ENCODE measurements at places on chromosomes 4 and X.
A peak's percentile ranks its signal among the peaks of the same experiment; 100 is the strongest.

DNA sequence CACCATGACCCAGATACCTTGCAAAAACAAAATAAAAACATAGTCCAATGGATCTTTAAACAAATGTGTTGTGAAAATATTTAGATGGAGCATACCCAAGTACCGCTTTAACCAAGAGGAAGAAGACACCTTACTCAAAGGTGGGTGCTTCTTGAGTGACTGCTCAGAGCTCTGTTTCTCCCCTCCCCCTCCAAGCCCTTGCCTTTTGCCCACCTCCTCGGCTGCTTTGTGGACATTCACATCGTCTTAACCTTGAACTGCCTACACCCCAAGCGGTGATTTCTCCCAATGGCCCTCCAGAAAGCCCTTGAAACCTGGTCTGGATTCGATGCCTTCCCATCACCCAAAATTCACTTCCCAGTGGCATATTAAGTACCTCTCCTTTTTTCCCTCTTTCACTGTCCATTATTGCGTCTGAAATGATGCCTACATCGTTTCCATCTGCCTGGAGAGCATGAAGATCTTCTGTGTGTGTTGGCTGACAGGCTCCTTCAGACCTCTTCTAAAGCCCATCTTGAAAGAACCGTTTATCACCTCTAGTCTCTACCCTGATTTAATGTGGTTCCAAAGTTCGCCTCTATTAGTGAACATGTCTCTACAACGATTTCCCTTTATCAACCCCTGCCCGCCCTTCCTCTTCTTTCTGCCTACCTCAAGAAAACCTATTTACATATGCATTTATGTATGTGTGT lies 968 bp downstream of the GPRIN3 start:
- peak; percentile 50 for DNase-seq

DNA sequence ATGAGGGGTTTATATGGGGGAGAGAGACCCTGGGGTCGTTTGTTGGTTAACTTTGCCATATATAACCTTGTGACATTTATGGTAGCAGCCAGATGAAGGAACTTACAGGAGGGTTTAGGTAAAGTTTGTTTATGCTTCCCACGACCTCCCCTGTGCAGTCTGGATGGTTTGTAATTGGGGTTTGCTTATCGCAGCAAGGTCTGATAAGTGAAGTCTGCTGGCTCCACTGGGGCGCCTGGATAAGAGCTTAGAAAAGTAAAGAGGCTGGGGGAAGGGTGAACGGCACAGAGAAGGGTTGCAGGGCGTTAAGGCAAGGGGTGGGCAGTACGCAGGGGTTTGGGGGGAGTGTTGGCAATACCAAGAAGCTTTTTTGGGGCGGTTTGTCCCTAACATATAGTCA lies 98.7 kb downstream of the KDM6A start:
- DNase-seq = no peak

- no peak for DNase-seq
Measured at GRCh38 chrX:77628294-77629025, 157.6 kb downstream of the ATRX start.

GRCh38 chr4:41256131-41256739 lies 493 bp upstream of the UCHL1 start:
- no peak for DNase-seq

- no peak for DNase-seq
Measured at GRCh38 chrX:39618178-39618577, 479.6 kb downstream of the BCOR start.

DNA sequence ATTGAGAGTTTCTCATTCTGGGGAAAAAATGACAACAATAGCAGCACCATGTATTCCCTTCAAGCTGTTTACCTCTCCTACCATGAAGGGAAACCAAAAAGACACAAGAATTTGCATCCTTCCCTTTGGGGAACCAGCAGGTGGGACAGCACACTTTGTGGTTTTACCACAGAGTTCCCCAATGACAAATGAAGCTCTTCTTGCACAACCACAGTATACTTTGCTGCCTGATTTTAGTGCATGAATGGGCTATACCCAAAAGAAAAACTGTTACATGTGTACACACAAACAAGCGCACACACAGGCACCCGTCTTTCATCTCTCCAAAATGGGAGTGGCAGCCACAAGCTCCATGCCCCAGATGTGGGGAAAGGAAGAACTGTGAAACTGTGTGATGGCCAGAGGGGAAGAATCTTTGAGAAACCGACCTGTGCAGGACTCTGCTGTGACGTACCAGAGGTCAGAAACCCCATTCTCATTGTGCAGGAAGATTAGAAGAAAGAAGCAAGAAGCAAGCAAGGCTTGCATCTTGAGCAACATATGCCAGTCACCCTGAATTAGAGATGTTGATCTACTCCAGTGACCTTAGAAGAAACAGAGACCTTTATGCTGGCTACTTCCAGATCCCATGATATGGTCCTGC lies 2.7 kb upstream of the MAML3 start:
- DNase-seq = no peak

- no peak for DNase-seq
Measured at GRCh38 chrX:71052721-71053120, 15.4 kb downstream of the SNX12 start.

DNA sequence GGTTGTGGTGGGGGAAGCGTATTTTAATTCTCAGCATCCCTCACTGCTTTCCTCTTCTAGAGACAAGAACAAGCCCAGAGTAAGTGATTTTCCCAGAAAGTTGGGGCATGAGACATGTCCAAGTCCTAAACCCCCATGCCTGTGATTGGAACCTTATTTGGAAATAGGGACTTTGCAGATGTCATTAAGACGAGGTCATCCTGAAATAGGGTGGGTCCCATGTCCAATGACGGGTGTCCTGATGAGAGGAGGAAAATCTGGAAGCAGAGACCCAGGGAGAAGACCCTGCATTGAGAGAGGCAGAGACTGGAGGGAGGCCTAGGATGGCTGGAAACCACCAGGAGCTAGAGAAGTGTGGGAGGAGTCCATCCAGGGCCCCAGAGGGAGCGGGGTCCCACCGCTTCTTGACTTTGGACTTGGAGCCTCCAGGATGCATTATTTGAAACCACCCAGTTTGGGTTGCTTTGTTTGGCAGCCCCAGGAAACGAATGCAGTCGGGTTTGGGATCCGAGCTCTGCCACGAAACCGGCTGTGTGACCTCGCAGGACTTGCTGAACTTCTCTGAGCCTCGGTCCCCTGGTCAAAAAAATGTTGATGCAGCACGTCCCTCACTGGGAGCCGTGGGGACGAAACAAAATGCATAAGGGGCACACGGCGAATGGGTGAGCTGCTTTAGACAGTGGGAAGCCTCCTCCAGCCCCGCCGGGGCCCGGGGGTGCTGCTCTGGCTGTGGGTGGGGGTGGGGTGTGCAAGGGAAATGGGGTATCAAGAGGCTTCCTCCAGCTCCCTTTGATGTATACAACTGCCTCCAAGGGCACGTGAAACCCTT lies 113.9 kb downstream of the CPZ start:
- no peak for DNase-seq

- no peak for DNase-seq
Measured at GRCh38 chr4:110292994-110293744, 94.8 kb upstream of the ELOVL6 start.

- DNase-seq = no peak
Measured at GRCh38 chrX:74523870-74524735, 90.3 kb downstream of the RLIM start.

DNA sequence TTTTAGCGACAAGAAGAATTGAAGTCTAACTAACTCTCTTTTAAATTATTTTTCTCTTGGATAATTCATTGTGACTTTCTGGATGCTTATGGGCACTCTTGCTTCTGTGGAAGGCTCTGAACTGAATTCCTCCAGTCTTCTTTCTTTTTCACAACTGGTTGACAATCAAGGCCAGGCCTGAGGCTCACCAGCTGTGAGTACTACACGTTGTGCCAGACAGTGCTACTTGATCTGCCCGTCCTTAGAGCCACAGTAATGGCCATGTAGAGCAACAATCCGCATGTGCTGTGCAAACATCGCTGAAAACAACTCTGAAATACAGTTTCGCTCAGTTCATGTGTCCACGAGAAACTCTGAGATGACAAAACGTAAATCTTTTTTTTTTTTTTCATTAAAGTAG lies 1336.3 kb upstream of the AGA start:
- no peak for DNase-seq

- DNase-seq = no peak
Measured at GRCh38 chrX:24837966-24838365, 144.2 kb downstream of the POLA1 start.

- no peak for DNase-seq
Measured at GRCh38 chr4:41912546-41912945, 22.7 kb upstream of the TMEM33 start.

All from CD4-positive, CD25-positive, alpha-beta regulatory T cell (primary cell).